ENCODE measurements at places on chromosomes 12 and 14. TPM values are rescaled to one million over a fixed set of nuclear protein-coding genes. Genes with fewer than 3 reads are reported as not detected.

Gene SPIC
- total RNA-seq: not detected

DNA sequence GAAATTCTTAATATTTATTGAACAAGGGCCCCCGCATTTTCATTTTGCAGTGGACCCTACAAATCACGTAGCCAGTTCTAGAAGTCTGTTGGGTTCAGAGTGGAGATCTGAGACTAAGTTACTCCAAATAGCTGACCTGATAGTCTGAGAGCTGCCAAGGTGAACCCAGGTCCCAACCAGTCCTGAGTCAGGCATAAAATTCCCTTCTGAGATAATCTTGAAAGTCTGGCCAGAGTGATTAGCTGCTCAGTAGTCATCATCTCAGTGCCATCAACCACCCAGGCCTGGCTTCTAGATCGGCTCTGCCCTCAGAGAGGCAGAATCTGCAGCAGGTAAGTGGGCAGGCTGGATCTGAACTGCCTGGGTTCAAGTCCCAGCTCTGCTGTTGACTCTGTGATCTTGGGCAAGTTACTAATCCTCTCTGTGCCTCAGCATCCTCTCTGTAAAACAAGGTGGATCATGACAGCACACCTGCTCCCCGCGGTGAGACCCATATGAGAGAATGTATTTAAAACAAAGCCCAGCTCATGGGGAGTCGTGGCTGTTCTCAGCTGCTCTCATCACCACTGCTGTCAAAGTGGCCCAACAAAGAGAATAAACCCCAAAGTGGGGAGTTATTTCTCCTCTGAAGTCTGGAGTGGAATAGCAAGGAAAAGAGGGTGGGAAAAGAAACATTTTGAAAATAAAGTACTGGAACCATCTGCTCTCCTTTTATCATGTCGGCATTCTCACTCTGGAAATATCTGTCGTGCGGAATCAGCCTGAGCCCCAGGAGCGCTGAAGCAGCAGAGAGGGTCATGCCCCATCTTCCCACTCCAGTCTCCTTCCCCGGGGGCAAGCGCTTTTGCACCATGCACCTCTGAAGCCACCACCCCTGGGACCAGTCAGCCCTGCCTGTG, 193.3 kb downstream of the DPF3 start:
- DNase-seq: no peak

Gene ERBB3
- 0.66 TPM for total RNA-seq

DNA sequence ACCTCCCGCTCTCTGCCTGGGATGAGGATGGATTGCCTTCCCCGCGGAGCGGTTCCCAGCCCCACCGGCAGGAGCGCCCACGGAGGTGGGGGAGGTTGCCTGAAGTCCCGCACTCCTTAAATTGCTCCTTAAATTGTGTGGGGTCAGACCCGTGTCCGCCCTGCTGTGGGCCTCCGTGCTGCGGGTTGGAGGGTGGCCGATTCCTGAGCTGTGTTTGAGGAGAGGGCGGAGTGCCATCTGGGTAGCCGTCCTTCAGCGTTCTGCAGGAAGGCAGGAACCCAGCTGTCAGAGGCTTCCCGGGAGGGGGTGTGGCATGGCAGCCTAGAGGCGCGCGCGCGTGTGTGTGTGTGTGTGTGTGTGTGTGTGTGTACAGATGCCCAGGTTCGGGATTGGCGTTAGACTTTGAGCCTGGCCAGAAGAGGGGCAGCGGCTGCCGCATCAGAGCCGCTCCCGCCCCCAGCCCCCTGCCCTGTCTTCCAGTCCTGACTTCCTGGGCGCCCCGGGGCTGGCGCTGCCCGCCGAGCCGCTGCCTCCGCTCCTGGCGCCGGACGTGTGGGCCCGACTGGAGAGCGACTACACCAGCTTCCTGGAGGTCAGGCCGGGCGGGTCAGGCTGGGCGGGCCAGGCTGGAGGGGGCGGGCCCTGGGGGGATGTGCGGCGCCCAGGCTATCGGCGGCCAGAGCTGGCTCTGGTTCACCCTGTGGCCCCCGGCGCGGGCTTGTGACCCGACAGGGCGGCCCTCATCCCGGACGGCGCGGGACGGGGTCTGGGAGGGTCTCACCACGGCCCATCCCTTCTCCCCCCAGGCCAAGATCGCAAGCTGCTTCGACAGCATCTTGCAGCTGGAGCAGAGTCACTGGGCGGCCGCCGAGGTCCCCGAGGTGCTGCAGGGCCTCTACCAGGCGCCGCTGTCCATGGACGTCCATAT, 9.2 kb downstream of the EXOC3L4 start:
- DNase-seq: peak; percentile 34

- no peak for DNase-seq
These were observed 615 bp upstream of the ASB8 start for GRCh38 chr12:48157889-48158370.

Gene EPYC
- total RNA-seq: not detected

DNA sequence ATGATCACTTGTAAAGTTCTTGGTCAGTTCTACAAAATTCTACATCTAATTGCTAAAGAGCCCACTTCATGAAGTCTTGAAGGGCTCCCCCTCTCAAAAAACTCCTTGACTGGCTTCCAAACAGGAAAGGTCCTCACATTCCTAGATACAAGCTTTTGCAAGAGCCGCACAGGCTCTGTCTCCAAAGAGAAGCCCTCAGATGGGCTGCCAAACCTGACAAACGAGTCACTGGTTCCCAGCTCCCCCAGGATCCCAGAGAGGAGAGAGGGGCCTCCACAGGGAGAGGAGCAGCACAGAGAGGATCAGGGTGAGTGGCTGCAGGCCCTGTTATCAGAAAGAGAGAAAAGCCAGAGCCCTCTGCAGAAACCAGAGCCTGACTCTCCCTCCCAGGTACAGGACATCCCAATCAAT, 5.8 kb downstream of the NID2 start:
- peak; percentile 36 for DNase-seq

- peak; percentile 28 for DNase-seq
These were observed 10.7 kb downstream of the PRH1 start for GRCh38 chr12:10873378-10873777.

Gene MANSC4
- 0.17 TPM for total RNA-seq

GRCh38 chr14:88227693-88228092, 95.4 kb downstream of the KCNK10 start:
- no peak for DNase-seq

GRCh38 chr12:100154474-100155247, 12.0 kb upstream of the BLTP3B start:
- peak; percentile 32 for DNase-seq

- DNase-seq: no peak
These were observed 92.3 kb upstream of the BCAT1 start for GRCh38 chr12:25041006-25041741.

Gene TDRD9
- 0.50 TPM for total RNA-seq

All from fibroblast of lung (primary cell).